Stimulated activated CD4-positive, alpha-beta T cell treated with anti-CD3 and anti-CD28 coated beads, Interleukin-15, amount 100 ng/mL, for 1 hour (primary cell): ENCODE measurements at places on chromosomes 4 and X.

GRCh38 chr4:157779081-157779480 lies 393.7 kb downstream of the GASK1B start:
- no peak for DNase-seq

- DNase-seq = no peak
Measured at GRCh38 chr4:84298023-84298718, 200.9 kb downstream of the NKX6-1 start.

DNA sequence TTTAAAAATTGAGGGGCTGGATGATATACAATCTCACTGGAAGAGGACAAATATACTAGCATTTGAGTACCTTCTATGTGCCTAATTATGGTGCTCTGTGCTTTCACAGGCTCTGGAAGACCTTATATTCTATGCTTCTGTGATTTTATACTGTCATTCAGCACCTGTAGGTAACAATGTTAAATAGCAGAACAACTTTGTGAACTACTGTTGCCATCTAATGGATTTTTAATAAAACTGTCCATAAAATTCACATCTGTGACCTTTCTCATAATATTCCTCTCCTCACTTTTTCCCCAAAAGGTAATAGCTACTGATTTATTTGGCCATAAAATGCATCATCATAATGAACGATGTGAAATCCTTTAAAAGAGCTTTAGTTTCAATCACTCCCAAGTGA lies 21.9 kb downstream of the POU3F4 start:
- no peak for DNase-seq

- DNase-seq = no peak
Measured at GRCh38 chr4:129604632-129605255, 508.8 kb downstream of the C4orf33 start.

DNA sequence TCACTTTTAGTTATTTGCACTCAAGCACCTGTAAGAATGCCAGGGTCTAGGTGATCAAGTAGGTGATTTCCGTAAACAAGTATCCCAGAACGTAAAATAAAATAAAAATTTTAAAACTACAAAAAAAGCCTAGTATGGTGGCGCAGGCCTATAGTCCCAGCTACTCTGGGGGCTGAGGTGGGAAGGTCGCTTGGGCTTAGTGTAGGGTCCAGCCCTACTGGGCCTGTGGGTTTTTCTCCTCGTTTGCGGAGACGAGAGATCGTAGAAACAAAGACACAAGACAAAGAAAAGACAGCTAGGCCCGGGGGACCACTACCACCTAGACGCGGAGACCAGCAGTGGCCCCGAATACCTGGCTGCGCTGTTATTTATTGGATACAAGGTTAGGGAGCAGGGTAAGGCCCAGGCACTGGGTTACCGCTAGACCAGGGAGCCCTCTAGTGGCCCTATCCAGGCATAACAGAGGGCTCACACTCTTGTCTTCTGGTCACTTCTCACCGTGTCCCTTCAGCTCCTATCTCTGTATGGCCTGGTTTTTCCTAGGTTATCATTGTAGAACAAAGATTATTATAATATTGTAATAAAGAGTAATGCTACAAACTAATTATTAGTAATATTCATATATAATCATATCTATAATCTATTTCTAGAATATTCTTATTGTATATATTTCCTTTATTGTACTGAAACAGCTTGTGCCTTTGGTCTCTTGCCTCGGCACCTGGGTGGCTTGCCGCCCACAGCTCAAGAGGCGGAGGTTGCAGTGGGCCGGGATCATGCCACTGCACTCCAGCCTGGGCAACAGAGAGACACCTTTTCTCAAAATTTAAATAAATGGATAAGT lies 38.4 kb downstream of the SAGE1 start:
- DNase-seq = peak; percentile 4

DNA sequence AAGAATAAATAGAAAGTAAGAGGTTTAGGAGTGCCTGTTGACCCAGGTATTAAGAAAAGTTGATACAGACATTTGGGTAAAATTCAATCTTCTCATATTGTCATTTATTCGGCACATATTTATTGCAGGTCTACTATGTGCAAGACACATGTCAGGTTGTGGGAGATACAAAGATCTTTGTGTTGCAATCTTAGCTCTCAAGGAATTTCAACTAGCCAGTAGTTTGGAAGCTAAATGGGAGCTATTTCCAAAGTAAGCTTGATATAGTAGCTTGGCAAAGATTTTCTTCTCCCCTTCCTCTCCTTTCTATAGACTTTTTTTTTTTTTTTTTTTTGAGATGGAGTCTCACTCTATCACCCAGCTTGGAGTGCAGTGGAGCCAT lies 122.9 kb downstream of the SYNPO2 start:
- no peak for DNase-seq

- no peak for DNase-seq
Measured at GRCh38 chr4:7711307-7711963, 228.2 kb downstream of the AFAP1 start.

GRCh38 chr4:141686146-141686775 lies 49.9 kb downstream of the IL15 start:
- DNase-seq = no peak

GRCh38 chr4:140233791-140234696 lies 80.1 kb upstream of the MAML3 start:
- no peak for DNase-seq
